ENCODE measurements at places on chromosomes 1 and 21.

DNA sequence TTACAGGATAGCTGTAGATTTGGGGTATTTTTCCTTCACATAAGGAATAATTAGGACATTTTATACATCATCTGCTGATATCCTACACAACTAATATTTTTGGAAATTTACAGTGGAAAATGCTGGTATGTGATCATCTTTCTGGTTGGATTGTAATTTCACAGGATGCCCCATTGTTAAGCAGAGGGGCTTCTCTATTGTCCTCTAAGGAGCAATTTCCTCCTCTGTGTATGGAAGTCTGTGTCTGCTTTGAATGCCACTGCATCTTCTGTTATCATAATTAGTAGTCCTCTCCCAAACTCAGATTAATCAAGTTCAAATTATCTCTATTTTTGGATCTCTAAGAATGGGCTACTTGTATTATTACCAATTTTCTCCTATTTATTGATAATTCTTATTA is 988.1 kb upstream of the B3GALT2 start:
- DNase-seq, result no peak

GRCh38 chr1:66500301-66500700 is 33.7 kb upstream of the SGIP1 start:
- DNase-seq, result no peak

- DNase-seq, result no peak
Measured at GRCh38 chr1:35499231-35499630, 58.0 kb downstream of the KIAA0319L start.

GRCh38 chr1:119102051-119102450 is 38.4 kb downstream of the WARS2 start:
- no peak for DNase-seq

All from activated naive CD4-positive, alpha-beta T cell (primary cell).